Stimulated activated CD4-positive, alpha-beta T cell treated with anti-CD3 and anti-CD28 coated beads, TNF-alpha, amount 100 ng/mL, for 4 hours (primary cell): ENCODE measurements at places on chromosomes 4 and X.

DNA sequence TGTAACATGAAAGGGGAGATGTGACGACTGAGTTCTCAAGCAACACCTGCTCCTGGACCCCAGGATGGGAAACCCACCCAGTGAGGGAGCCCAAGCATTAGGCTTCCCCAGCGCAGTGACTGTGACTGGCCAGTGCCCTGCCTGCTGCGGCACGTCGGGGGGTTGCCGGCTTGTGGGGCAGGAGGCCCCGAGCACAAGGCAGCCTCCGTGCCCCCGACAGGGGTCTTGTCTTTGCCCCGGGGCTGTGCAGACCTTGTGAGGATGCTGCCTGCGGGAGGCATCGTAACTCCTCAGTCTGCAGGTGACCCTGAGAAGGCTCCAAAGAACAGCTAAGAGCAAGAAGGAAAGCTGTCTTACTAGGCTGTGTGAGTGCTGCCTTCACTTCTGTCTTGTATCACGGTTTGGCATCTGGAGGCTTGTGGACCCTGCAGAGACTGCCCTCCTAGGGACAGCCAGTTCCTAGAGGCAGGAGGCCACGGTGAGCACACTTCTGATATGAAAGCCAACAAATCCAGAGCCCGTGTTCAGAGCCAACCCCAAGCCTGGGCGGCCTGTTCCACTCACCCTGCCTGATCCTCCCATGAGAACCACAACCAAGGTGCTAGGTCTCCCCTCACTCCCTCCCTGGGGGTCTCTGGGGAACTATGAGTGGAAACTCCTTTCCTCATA, 47.7 kb downstream of the FGFRL1 start:
- DNase-seq: no peak

- no peak for DNase-seq
These were observed 10.5 kb upstream of the ENPP6 start for GRCh38 chr4:184228056-184228705.

GRCh38 chrX:33062041-33062440, 149.3 kb downstream of the DMD start:
- DNase-seq: no peak

GRCh38 chr4:148068065-148068911, 336.4 kb downstream of the ARHGAP10 start:
- no peak for DNase-seq

DNA sequence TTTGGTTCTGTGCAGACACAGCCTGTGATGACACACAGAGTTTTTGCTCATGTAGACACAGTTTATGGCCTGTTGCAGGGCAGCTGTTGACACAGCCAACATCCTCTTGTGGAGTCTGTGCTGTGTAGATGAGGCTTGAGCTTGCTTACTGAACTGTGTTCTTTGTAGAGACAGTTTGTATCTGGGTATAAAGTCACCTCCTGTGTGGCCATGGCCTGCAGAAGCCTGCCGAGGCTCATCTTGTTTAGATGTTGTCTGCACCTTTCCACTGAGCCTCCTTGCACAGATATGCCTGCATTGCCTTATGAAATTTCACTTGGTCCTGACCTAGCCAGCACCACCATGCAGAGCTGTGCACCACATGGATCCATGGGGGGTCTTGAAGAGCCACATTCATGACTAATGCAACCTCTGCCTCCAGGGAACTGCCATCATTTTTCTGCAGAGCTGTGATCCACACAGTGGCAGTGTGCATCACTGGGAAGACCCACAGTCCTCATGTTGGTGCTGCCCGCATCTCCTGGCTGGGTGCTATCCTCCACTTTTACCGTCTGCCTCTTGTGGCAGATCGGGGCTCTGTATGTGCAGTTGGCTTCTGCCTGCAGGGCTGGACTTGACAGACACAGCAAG, 198.0 kb upstream of the MAMLD1 start:
- no peak for DNase-seq

DNA sequence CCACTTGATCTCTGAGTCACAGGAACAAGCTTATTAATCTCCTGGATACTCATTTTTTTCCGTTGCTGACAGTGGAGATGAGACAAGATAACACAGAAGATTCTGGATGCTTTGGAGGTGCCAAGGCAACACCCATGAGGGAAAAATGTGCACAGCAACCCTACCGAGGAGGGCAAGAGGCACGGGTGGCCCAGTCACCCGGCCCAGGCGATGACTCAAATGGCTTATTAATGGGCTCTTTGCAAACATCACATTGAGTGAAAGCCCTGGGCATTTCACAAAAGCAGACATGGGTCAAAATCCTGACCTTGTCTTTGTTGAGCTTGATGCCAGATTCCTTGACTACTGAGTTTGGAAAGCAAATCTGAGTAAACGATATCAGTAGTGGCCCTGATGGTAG, 315.1 kb downstream of the STK32B start:
- no peak for DNase-seq

- no peak for DNase-seq
These were observed 79.3 kb upstream of the LIMCH1 start for GRCh38 chr4:41458689-41459088.

GRCh38 chr4:13527981-13528820, 16.1 kb downstream of the NKX3-2 start:
- DNase-seq: no peak

- no peak for DNase-seq
These were observed 89.1 kb downstream of the LARP7 start for GRCh38 chr4:112726041-112726440.

- DNase-seq: no peak
These were observed 107.0 kb downstream of the PCDH18 start for GRCh38 chr4:137425281-137425680.

- no peak for DNase-seq
These were observed 34.4 kb downstream of the HPF1 start for GRCh38 chr4:169723207-169723965.

DNA sequence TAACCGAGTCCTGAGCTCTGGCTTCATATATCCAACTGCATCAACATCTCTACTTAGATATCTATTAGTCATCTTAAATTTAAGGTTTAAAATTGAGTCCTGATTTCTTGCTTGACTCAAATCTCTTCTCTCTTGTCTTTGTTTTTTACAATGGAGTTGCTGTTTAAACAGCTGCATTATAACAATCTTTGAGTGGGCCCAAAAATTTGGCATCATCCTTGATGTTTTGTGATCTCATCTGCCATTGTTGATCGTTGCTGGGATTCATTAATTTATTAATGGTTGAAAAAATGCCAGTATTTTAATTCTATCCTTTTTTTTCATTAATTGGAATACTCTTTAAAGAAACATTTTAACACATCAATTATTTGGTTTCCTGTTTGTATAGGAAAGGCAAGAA, 82.2 kb downstream of the STIM2 start:
- no peak for DNase-seq

GRCh38 chr4:121061215-121061614, 11.1 kb downstream of the NDNF start:
- DNase-seq: no peak

GRCh38 chrX:47447607-47448006, 35.4 kb downstream of the ZNF41 start:
- no peak for DNase-seq

GRCh38 chr4:175946472-175947116, 119.0 kb upstream of the WDR17 start:
- DNase-seq: no peak

DNA sequence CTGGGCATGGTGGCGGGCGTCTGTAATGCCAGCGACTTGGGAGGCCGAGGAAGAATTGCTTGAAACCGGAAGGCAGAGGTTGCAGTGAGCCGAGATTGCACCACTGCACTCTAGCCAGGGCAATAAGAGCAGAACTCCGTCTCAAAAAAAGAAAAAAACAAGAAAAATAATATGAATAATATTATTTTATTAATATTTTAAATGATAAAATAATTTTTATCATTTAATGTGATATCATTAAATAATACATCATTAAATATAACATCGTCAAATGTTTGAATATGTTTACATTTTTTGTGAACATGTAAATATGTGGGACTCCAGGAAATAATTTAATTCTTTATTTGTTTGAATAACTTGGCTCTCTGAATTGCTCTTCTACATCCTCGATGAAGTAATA, 15.5 kb downstream of the UNC5C start:
- DNase-seq: no peak
